ENCODE measurements at places on chromosomes 5 and 9.

- peak; percentile 50 for DNase-seq
Measured at GRCh38 chr5:105207066-105207465, 1644.5 kb upstream of the NUDT12 start.

- no peak for DNase-seq
Measured at GRCh38 chr9:129038109-129038852, 1.9 kb downstream of the MIGA2 start.

GRCh38 chr5:35372482-35372881 lies 142.2 kb upstream of the PRLR start:
- no peak for DNase-seq

GRCh38 chr5:142201471-142201887 lies 92.9 kb downstream of the NDFIP1 start:
- DNase-seq: no peak

GRCh38 chr9:114299286-114300152 lies 23.4 kb upstream of the ORM1 start:
- DNase-seq: no peak

DNA sequence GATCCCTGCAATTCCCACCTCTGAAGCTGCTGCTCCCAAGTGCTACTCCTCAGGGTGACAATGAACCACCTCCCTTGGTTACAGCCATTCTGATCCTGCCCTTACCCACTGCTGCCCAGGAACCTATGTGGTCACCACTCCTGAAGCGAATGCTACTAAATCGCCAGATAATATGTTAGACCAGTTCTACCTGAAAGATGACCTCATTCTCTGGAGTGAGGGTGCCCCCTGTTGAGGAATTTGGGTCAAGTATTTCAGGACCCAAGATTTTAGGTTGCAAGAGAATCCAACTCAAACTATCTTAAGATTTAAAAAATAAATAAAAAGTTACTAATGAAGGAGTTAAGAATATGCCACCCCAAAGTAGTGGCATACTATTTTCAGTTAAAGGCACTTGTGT lies 5.8 kb upstream of the SNAPC3 start:
- DNase-seq: no peak

DNA sequence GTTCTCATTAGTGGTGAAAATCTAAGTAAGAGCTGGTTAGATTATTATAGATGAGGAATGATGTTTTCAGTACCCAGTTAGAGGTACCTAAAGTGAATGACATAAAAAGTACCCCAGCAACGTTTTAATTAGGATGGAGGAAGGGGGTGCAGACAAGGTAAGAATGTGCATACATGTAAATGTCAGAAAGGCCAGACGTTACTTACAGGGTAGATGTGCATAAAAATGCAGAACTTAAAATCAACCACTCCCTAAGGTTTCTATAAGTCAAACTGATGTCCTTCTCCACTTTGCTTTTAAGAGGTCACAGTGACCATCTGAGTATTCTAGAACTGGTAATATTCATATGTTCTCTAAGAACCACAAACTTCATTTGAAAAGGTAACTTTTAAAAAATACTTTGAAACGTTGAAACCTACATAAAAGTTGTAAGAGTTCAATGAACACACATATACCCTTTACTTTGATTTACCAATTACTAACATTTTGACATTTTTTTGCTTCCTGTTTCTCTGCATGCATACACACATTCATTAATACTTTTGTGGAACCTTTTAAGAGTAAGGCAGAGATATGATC lies 18.8 kb downstream of the ACTL7A start:
- DNase-seq: no peak

GRCh38 chr9:129264388-129264787 lies 86.3 kb upstream of the IER5L start:
- no peak for DNase-seq

DNA sequence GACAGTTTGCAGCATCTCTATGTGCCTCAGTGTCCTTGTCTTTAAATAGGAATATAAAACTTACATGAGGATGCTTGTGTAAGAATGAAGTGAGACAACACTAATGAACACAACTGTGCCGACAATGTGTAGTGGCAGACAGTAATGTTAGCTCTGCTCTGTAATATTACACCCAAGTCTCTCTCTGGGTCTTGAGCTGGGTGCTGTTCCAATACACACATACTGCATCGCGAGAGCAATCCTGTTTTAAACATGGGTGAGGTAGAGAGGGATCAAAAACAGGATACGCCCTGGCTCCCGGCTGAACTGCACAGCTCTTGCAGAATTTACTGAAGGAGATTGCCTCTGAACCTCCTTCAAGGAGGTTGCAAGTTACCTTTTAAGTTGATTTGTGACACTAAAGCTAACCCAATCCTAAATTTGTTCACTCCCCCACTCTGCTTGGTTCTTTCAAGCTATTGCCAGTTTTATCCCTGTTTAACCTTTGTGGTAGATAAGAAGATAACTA lies 155.2 kb upstream of the ISL1 start:
- DNase-seq: peak; percentile 36

GRCh38 chr9:79572608-79573411 lies 1.0 kb downstream of the TLE4 start:
- DNase-seq: peak; percentile 38

DNA sequence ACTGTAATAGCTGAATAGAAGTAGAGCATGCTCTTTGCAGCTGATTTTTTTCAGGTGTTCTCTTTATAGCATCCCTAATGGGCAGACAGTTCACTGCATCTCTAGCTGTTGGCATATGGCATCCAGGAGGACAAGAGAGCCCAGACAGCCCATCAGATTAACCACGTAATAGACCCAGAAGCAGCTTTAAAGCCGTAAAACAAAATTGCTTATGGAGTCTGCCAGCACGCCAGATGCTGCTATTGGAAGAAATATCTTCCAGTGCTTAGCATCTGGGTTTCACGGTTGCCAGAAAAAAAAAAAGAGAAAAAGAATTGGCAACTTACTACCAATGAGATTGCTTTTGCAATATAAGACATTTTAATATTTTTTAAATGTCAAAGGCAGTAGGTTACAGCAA lies 869.4 kb upstream of the NUDT12 start:
- peak; percentile 74 for DNase-seq

GRCh38 chr5:73339051-73339575 lies 109.5 kb downstream of the FOXD1 start:
- DNase-seq: no peak

DNA sequence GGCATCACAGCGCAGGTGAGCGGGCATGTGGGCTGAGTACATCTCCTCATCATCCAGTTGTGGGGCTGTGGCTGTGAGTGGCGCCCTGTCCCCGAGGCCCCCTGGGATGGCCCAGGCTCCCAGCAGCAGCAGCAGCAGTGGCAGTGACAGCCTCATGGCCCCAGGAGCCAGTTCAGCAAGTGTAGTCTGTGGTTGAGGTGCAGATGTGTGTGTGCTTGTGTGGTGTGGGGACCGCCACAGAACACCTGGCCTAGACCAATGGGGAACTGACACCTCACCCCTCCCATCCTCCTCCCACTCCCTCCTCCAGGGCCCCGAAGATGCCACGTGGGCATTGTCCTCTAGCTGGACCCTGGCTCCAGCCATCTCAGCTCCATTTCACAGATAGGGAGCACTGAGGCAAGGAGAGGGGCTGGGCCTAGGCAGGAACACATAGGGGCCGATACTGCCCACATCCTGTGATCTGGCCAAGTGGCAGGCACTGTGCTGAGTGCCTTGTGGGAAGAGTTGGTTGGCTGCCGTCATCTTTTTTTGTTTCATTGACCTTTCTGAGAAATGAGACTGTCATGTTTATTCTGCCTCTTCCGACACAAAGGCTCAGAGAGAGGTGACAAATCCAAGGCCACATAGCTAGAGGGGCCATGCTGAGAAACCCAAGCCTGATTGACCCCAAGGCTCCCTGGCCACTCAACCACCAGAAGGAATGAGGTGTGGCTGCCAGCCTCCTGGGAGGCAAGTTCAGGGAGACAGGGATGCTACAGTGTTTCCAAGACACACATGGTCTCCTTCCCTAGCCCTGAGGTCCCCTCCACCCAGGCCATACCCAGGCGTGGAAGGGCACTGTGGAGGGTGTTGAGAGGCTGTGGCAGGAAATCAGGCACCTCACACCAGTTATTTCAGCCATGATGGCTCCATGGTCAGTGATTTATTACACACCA lies at the start of gene MZB1:
TSS of gene MZB1 (minus strand) at position 213 of the 938 bp plus-strand sequence. CDS start at position 156, 57 bp downstream.
- DNase-seq: no peak

GRCh38 chr5:62969409-62970120 lies 390.9 kb downstream of the LRRC70 start:
- no peak for DNase-seq

DNA sequence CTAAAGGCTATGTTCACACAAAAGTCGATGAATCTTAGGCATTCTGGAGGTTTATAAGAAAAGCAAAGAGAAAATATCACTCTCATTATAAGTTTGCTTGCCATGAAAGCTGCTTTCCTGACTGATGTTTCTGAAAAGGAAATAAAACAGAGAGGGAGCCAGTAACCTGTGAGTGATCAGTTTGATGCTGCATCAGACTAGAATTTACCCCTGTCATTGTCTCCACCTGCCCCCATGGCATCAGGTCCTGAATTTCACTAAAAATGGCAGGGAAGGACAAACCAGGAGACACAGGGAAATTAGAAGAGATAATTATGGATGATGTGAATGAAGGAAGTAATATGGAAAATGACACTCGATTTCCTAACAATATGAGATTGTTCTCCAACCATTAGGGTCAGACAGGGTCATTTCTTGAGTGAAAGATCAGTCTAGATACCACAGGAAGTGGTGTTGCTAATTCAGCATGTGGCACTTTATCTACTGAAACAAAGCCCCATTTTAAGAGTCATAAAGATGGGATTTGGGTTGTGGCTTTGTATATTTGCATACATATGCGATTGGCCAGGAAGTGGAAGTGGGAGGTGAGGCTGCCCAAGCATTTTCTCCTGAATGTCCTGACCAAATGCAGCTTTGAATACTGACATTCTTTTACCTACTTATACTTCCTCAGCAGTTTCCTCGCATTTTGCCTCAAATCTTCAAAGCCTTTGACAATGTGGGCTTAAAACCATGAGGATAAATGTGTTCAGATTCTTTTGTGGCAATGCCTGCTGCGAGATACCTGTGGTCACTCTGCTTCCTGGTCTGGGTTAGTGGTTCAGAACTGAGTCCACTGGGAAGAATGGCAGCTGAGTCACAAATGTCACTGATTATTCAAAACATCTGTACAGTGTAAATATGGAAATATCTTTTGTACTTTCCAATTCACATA lies 29.7 kb downstream of the MEGF10 start:
- no peak for DNase-seq

DNA sequence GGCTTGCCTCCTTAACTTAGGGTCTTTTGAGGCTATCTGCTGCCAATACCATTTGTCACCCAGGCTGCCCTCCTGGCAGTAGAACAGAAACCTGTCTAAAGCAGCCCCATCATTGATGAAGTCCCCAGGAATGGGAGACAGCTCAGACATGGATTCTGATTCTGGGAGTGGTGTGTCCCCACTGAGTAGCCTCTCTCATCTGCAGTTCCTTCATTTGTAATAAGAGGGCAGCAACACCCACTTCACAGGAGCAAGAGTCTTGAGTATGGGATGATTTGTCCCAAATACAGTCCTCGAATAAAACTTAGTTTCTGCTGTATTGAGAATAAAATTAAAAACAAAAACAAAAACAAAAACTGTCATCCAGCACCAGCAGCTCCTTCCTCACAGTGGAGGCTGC lies 167.6 kb downstream of the ASTN2 start:
- DNase-seq: peak; percentile 15

DNA sequence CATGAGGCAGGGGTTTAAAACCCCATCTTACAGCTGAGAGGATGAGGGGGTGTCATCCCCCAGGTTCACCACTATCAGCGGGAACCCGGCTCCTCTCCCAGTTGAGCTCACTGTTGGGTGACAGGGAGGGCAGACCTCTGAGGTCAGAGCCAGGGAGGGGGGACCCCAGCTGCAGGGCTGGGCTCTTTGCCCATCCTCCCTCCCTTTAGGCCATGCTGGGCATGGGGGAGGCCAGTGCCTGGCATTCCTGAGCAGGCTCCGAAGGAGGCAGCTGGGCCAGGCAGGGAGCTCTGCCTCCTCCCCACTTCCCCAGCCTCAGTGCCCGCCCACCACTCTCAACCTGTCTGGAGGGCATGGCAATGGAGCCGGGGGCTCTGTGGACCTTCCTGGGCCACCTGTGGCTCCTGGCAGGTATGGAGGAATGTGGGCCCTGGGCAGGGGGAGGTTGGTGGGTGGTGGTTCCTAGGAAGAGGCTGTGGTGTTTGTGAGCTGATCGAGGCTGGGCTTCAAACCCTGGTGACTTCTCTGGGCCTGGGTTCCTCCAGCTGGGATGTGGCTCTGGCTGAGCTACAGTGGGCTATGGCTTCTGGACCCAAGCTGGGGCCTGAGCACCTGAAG lies 12.6 kb downstream of the CRB2 start:
- DNase-seq: no peak

GRCh38 chr5:152246401-152246800 lies 158.7 kb downstream of the NMUR2 start:
- no peak for DNase-seq

GRCh38 chr9:304519-305185 lies 90.0 kb downstream of the DOCK8 start:
- no peak for DNase-seq

DNA sequence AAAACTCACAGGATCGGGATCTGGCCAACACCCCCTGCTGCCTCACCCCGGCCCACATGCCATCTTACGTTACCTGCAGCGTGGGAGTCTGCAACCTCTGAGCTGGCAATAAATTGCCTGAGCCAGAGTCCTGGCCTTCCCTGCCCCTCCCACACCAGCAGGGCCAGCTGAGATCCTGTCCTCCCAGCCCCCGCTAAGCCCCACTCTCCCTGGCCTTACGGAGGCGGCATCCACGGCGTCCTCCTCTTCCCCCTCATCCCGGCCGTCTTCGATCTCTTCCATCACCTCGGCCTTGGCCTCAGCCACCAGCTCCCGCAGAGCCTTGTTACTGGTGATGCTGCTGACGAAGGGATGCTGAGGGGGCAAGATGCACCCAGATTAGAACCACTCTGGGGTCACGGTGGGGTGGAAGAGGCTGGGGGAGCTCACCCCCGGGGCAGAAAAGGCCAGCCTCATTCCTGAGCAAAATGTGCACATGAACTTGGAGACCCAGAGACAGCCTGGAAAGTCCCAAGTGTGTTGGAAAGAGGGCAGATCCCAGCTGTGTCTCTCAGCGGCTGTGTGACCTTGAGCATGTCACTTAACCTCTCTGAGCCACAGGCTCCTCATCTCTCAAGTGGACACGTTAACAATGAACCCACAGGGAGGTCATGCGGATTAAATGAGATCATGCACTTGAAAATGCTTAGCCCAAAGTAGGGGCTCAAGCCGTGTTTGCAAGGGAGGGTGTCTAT lies 89.9 kb upstream of the FBXW11 start:
- no peak for DNase-seq

DNA sequence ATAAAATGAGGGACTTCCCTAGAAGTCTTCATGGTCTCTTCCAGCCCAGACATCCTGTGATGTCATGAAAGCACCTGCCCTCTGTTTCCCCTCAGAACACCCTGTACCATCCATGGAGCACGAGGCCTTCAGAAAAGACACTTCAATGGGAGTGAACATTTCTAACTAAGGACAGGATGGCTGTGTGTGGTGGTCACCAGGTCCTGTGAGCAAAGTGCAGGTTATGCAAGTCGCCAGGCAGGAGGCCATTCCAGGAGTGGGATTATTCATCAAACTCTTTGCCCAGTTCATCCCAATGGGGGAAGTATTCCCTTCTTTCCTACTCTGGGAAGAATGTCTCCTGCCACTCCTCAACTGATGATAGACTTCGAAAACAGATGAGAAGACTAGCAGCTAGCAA lies 80.5 kb downstream of the SLC1A3 start:
- DNase-seq: no peak
